ENCODE measurements at places on chromosomes 4 and X. TPM values are rescaled to one million over a fixed set of nuclear protein-coding genes. Genes with fewer than 3 reads are reported as not detected.

Gene BGN
- total RNA-seq = 53.3 TPM

Gene RPS6KA6
- not detected for total RNA-seq

DNA sequence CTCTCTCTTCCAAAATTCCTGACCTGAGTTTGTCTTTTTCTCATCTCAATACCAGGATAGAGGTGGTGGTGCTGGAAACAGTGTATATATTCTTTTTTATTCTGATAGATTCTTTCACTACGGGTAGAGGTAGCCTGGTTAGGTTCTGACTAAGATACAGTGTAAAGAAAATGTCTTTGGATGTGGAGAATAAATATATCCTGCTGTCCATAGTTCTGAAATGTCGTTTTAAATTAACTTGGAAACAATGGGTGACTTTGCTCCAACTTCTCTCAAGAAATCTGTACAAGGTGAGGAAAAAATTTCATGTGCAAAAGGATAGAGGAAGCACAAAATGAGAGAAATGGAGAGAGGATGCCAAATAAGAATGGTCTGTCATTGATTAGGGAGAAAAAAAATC, 546.1 kb downstream of the GBA3 start:
- DNase-seq = no peak

Gene SSX3
- total RNA-seq = not detected

Gene UCP1
- not detected for total RNA-seq

DNA sequence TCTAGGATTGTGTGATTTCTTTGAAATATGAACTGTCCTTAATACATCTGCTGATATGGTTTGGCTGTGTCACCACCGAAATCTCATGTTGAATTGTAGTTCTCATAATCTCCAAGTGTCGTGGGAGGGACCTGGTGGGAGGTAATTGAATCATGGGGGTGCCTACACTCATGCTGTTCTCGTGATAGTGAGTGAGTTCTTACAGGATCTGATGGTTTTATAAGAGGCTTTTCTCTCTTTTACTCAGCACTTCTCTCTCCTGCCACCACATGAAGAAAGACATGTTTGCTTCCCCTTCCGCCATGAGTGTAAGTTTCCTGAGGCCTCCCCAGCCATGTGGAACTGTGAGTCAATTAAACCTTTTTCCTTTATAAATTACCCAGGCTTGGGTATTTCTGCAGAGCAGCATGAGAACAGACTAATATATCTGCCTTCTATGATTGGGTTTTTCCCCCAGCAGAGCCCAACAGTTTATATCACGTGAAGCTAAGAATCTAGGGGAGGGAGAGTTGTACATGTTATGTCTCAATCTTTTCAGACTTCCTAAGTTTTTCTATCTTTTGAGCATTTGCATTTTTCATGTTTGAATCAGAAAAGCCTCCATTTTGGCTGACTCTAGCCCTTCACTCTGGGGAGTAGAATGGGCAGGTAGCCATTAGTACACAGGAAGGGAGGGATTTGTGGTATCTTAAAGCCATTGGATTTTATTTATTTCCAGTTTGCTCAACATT, 58.9 kb downstream of the PLAC1 start:
- peak; percentile 59 for DNase-seq

GRCh38 chrX:48522291-48522690, 683 bp downstream of the EBP start:
- no peak for DNase-seq

Gene FHIP1A
- 3.6 TPM for total RNA-seq

Gene MAGEC1
- total RNA-seq = 0.79 TPM

- DNase-seq = peak; percentile 40
These were observed 37.0 kb upstream of the ATP6AP2 start for GRCh38 chrX:40543661-40544328.

DNA sequence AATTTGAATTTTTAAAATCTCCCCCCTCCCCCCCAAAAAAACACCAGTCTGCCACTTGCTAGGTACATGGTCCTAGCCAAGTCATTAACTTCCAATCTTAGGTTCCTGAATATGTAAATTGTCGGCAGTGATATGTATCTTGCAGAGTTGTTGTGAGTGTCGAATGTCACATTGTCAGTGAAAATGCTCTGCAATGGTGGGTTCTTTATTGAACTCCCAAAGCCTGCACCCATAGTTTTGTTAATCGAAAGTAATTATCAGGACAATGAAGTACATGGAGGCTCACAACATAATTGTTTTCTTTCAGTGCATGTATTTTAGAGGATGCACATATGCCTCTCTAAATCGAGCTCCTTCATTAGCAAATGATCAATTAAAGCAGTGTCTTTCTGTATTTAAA, 185.6 kb upstream of the S100G start:
- DNase-seq = no peak

DNA sequence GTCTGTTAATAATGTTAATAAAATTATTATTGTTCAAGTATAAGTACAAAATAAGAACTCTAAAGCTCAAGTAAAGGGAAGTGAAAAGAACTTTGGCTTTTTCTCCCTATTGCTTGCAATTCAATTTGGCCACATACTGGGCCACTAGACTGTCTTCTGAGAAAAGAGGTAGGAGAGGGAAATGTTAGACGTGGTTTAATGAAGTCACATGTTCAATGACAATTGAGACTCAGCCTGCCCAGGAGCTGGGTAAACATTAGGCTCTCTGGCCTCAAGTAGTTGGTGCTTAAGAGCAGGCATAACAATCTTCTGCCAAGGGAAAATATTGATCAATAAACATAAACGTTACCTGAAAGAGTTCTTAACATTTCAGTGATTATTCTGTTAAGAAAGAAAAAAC, 15.1 kb upstream of the PRSS12 start:
- no peak for DNase-seq

DNA sequence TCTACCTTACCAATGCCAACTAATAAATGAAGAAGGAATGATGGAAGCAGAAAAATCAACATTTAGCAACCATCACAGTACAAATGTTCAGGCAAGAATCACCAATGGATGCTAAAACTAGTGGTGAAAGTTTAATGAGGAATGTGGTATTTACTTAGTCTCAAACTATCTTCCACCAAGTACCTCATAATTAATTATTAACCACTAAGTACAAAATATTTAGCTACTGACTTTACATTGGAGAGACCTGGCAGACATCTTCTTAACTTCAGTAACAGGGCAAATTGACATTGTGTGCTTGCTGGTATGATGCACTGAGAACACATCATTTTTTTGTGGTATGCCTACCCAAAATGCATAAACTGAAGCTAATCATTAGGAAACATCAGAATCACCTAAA, 82.4 kb downstream of the DLG3 start:
- DNase-seq = no peak

Gene RAB33A
- total RNA-seq = 0.42 TPM

DNA sequence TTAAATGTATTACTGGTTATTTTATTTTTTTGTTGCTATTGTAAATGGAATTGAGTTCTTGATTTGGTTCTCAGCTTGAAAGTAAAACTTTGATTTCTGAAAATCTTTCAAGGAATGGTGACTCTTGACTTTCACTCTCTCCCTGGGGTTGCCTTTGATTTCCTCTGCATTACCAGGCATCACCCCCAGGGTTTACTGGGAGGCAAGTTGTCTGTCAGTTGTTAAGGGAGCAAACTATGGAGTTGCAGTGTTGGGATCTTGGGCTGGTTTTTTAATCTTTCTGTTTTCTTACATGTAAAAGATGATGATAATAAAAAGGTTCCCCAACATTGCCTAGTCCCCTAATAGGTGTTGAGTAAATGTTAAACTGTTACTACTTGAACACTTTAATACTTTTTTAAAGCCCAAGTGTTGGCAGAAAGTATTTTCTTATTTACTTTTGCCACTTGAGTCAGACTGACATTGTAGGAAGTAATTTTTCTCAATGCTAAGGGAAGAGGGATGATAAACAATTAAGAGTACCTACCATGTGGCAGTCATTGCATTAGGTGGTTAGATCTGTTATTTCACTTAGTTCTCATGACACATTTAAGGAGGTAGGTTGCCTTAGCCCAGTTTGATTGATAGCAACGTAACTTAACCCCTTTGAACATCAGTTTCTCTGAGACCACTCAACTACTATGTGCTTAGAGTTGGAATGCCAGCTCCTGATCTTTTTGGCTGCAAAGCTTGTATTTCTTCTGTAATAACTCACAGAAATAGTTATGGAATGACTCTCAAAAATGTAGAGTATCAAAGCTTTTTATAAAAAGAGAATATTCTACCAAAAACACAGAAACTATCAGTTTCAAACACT, 67.1 kb downstream of the DCLK2 start:
- DNase-seq = peak; percentile 61

Gene CDKL5
- total RNA-seq = 4.4 TPM

Gene HERC3
- total RNA-seq = 8.6 TPM

- no peak for DNase-seq
These were observed 614.4 kb downstream of the RPA4 start for GRCh38 chrX:97498093-97498492.

DNA sequence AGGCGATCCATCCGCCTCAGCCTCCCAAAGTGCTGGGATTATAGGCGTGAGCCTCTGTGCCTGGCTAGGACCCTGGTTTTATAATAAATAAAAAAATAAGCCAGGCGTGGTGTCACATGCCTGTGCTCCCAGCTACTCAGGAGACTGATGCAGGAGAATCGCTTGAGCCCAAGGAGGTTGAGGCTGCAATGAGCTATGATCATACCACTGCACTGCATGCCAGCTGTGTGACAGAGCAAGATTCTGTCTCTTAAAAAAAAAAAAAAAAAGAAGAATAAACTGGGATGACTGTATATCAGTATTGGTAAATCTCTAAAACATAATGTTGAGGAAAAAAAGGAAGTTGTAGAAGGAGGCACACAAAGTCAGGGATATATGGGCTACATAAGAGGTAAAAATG, 45.7 kb upstream of the SLC34A2 start:
- no peak for DNase-seq

DNA sequence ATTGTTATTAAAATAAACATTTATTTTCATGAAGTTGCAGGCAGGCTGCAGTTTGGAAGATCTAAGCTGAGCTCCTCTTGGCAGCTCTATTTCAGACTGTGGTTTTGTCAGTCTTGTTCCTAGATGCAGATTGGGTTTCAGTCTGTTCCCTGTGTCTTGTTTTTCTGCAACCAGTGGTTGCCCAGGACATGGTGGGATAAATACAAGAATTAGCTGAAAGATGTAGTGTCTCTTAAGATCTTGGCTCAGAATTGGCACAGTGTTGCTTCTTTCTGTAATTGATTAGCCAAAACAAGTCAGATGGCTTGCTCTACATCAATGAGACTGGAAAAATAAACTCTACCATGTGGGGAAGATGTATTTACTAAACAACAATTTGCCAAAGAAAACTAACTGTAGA, 283.0 kb upstream of the BOD1L1 start:
- DNase-seq = no peak

DNA sequence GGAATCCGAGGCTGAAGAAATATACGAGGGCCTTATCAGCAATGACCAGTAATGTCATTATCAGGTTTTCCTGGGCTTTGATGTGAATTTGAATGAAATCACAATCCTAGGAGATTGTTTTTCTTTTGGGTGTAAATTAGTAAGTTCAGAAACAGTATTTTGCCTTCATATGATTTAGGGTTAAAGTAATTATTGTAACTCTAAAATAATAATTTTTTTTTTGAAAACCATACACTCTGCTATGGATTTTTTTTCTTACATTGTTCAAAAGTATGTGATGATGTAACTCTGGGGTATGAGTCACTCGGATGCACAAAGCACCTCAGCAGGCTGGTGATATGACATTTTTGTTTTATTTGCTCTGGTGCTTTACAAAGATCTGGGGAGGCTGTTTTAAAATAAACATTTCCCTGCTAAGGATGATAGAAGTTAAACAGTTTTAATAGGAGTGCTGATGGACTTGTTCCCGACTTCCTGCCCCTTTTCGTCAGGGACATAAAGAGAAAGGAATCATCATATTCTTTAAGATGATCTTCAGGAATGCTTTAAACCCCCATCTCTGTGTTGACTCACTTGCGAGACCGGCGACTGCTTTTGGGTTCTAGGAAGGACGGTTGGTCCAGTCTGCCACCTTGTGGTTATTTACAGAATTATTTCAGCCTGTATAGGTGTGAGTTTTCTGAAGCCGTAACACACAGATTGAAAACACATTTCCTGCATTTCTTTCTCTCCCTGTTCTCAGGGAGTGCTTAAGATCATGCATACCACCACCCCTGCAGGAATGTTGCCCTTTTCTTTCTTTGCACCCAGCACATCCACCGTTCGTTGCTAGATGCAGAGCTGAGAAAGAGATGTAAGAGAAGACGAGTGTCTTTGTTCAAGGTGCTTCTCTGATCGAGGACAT, 72.5 kb downstream of the RAPGEF2 start:
- DNase-seq = peak; percentile 78

Gene TEX11
- not detected for total RNA-seq

DNA sequence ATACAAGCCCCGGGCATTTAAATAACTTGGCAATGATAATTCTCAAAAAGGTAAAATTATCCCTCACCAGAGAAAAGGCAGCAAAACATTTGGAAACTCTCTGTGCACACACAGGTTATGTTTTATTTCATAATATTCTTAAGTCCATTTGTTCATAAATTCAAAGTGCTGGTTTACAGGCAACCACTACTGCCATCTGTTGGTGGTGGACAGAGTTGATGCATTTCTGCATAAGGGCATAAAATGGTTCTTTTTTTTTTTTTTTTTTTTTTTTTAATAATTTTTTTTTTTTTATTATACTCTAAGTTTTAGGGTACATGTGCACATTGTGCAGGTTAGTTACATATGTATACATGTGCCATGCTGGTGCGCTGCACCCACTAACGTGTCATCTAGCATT, 31.5 kb upstream of the IL21 start:
- DNase-seq = peak; percentile 43

DNA sequence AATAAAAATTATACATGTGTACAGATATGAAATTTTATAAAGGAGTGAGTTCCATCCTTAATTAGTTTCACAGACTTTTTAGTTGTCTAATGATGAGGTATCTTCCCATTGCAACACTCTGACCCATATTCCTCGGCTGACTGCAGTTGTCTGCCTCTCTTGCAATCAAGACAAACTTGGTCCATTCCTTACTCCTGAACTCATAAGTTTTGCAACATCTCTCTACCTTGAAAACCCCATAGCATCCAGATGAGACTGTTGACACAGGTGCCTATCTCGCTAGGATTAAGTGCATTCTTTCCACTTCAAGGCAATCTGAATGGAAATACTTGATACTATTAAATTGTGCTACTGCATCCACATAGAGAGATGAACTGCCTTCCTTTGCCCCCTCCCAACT, 2.3 kb downstream of the XKRX start:
- no peak for DNase-seq

- no peak for DNase-seq
These were observed 362.1 kb downstream of the UNC5C start for GRCh38 chr4:95186666-95187065.

- DNase-seq = peak; percentile 74
These were observed 232.5 kb upstream of the GPRIN3 start for GRCh38 chr4:89539797-89540711.

Gene DOK7
- total RNA-seq = 3.1 TPM

GRCh38 chr4:176883108-176883550, 90.4 kb upstream of the VEGFC start:
- DNase-seq = peak; percentile 82

Gene TRIM75
- total RNA-seq = not detected

Gene RAB41
- not detected for total RNA-seq

GRCh38 chr4:161291222-161291621, 872.6 kb downstream of the FSTL5 start:
- no peak for DNase-seq
